ENCODE measurements at places on chromosomes 6 and 20.

- DNase-seq: no peak
Measured at GRCh38 chr6:3350252-3350796, 91.6 kb downstream of the PSMG4 start.

GRCh38 chr20:1533059-1533458 lies 24.4 kb downstream of the SIRPD start:
- no peak for DNase-seq

DNA sequence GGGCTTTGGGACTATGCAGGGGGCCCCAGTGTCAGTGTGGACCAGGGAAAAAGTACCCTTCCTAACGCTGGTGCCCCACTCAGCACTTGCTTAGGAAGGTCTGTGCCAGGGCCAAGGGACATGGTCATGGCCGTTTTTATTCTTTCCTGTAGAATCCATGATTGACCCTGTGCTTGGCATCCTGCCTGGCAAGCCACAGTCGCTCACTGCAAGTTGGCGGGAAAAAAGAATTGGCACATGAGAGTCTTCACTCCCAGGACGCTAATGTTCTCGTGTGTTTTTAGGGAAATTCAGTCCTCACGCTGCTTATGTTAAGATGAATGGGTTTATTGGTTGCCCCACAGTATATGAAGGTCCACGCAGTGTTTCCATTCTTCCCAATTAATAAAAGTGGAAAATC lies 253.4 kb downstream of the CDH4 start:
- DNase-seq: no peak

DNA sequence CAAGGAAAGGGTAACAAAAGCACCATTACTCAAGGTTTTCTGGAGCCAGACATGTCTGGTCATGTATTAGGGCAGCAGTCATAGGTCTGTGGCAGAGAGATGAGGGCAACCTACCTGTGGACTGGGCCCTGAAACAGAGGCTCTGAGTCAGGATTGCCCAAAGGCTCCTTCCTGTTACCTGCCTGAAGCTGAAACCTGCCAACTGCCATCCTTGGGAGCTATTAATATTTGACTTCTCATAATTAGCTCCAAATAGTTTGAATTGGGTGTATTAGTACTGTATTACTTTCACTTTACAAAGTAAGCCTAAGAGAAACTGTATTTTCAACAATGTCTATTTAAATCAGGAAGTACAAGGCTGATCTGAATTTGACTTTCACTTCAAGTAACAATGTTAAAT lies 72.0 kb upstream of the TBX18 start:
- DNase-seq: no peak

DNA sequence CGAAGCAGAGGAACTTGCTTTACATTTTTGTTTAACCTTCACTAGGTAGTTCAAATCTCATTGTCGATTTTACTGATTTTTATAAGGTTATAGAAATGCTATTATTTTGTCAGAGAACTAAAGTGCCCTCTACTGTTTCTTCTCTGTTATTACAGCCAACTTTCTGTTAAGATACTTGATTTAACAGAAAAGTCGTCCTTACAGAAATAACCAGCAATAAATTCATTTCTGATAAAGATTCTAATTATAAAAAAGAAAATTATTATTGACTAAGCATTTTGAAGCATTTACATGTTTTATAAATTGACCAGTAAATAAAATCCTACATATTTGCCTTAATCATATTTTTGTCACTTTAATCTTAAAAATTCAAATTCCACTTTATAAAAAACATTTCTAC lies 60.8 kb downstream of the OGFRL1 start:
- DNase-seq: peak; percentile 34

DNA sequence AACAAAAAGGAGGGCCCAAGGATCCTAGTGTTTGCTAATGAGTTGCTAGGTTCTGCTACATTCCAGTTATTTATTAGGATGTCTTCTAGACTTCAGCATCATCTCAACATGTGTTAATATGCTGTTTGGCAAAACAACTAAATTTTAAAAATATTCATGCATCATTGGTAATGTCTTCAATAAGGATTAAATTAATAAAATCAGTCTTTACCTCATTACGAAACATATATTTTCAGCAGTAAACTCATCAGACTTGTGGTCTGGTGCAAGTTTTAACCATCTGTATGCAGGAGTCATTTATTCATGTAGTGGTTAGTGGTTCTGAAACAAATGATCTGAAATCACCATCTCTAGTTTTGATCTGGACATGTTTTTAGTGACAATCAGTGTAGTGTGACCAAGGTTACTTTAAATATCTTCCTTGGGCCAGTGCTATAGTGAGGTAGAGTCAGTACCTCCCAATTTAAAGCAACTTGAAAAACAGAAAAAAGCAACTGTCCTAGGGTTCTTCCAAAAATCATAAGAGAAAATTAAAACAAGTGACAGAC lies 85.0 kb upstream of the KCNK16 start:
- DNase-seq: no peak

DNA sequence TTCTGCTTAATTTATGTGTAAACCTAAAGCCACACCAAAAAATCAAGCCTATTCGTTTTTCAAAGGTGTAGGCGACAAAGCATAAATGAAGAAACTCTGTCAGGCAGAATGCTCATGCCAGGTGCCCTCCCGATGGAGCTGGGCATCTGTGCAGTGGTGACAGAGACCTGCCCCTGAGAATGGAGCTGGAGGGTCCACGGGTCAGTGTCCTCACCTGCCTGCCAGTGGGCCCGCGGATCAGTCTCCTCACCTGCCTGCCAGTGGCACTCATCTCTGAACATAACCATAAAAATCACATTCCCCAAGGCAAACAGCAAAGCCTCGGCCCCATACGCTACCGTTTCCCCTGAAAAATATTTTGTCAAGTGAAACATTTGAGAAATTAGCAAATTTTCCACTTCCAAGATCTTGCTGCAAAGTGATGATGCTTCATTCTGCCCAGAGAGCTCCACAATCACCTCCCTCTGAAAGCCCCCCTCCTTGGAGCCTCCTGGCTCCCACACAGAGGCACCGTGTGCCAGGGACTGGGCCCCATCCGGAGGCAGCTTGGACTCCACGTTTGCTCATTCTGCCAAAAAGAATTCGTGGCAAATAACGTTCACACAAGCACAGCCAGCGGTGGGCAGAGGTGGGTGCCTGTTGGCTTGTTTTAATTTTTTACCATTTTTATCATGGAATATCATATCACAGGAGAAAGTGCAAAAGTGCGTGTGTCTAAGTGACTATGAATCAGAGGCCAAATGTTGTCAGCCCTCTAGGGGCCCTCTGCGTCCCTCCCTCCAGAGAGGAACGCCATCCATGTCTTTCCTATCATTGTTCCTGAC lies 88.8 kb downstream of the YTHDF1 start:
- no peak for DNase-seq

DNA sequence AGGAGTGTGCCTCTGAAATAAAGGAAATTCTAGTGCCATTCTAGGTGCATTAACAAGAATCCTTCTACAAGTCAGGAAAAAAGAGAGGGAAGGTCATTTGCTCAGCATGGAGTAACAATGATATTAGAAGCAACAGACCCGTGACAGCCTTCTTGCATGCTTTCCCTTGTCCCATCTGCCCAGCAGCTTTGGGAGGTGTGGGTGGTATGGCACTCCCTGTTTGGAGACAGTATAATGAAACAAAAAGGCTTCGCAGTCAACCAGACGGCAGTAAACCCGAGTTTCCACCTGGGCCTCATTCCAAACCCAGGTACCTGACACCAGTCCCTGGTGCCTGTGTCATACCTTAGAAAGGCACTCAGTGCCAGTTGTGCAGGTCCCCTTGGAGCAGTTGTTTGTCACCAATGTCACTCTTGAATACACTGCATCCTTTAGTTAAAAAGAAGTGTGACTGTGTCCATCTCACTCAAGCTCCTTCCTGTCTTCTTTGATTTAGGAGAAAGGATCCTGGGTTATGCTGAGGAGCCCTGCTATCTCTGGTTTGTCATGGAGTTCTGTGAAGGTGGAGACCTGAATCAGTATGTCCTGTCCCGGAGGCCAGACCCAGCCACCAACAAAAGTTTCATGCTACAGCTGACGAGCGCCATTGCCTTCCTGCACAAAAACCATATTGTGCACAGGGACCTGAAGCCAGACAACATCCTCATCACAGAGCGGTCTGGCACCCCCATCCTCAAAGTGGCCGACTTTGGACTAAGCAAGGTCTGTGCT lies 14.7 kb downstream of the STK35 start:
- DNase-seq: no peak

- DNase-seq: no peak
Measured at GRCh38 chr6:87333033-87333432, 4.0 kb upstream of the GJB7 start.

GRCh38 chr6:166617359-166617758 lies 9.7 kb downstream of the RPS6KA2 start:
- no peak for DNase-seq

- DNase-seq: no peak
Measured at GRCh38 chr6:113623129-113623528, 234.0 kb upstream of the MARCKS start.

DNA sequence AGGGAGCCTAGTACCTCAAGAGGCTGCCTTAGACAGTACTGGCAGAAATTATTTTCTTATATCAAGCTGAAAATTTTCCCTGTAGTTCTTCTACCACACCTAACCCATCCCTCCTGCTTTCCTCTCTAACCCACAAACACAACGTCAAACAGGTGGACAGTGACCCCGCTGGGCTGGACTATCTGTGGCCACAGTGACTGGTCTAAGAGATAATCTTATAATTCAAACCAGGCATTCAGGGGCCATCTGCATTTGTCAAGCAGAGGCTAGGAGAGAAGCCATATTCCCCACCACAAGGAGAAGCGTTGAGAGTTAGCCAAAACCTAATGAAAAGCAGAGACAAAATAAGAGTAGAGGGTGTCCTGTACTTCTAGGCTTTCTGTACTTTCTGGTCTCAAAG lies 8.2 kb downstream of the HDDC2 start:
- no peak for DNase-seq

DNA sequence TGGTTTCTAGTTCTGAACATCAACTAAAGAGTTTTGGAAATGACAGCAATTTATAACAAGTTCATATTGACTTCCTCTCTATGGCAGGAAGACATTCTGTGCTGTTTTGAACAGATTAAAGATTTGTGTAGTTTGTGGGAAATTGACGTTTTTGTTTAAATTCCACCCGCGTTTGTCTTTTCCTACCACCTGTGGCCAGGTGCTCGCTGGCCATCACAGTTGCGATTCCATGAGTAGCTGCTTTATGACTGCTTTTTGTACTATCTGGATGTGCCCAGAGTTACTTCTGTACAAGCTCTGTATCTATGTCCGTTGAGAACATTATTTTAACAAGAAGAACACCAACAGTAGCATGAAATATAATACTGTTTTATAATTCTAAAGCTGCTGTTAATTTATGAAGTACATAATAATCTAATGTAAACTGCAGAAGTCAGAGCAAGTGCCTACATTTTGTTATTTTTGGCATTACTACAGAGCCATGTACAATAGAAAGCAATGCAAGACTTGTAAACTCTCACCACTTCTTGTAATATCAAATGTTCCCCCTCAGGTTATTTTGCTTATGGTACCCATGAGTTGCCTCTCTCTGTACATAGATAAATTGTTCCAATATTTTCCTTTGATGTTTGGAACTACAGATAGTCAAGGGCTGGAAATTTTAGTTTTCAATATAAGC lies 33.5 kb downstream of the ZBTB2 start:
- no peak for DNase-seq

DNA sequence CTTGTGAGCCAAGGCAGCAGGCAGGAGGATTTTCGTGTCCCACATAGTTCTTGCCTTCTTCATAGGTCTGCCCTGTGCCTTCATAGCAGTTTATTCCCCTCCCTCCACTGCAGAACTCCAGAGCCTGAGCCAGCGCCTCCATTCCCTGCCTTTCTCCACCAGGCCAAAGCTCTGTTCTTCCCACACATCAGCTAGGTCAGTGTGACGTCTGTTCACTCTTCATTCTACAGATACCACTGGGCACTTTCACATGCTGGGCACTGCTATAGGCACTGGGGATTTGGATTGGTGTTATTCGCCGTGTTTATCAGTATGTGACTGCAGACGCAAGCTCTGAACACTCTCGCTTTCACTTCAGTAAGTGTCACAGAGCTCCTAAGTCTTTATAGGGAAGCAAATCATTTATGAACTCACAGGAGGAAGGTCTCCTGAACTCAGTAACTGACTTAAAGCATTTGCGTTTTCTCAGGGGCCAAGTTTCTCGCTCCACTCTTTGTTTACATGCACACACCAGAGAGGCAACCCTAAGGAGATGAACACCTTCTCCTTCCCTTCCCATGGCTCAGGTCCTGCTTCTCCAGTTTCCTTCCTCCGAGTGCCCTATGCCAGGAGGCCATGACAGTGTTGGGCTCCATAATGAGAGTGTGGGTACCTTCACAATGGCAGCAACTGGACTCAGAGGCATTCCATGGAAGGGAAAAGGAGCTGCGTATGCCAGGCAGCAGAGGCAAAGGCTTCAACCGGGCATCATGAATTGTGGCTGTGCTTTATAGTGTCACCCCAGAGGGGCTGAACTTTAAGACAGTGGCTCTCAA lies 6.3 kb upstream of the APMAP start:
- peak; percentile 34 for DNase-seq

DNA sequence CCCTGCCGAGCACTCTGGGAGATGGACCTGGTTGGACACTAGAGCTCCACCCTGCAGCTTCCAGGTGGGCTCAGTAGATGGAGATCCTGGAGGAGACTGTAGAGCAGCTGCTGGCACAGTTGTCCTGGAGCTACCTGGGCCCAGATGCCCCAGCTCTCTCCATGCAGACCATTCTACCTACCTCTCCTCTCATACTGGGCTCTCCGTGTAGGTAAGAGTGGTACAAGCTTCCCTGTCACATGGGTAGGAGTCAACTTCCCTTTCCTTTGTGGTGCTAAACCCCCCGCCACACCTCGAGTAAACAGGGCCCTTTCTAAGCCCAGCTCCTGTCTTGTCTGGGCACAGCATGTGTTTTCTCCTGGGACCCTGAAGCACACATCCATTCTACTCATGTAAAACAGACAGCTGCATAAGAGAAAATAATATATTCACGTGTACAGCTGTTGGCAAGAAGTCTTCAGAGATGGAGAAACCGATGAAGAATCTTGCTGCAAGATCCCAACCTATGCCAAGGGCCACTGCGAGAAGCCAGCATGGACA lies 108.1 kb upstream of the DUSP22 start:
- DNase-seq: no peak

- DNase-seq: no peak
Measured at GRCh38 chr20:44123251-44123650, 63.7 kb downstream of the JPH2 start.

GRCh38 chr6:165899611-165900010 lies 236.6 kb upstream of the PDE10A start:
- no peak for DNase-seq

GRCh38 chr20:14879020-14879697 lies 541.7 kb upstream of the FLRT3 start:
- no peak for DNase-seq

DNA sequence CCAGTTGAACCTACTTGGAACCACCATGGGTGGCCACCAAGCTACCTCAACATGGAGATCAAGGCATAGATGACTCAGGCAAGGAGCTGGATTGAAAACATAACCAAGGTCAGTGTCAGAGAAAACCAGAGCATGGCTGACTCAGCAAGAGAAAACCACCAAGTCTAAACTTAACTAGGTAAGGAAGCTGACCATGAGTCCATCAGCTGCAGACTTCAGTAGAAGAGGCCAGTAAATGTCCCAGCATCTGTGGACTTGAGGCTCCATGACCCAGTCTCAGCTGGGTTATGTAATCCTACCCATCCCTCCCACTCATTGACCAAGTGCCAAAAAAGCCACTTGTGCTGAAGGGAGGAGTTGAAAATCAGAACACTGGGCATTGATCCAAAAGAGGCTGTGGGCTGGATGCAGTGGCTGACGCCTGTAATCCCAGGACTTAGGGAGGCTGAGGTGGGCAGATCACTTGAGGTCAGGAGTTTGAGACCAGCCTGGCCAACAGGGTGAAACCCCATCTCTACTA lies 93.7 kb upstream of the CBLN4 start:
- no peak for DNase-seq

Measured in hematopoietic multipotent progenitor cell treated with erythropoietin and hydrocortisone succinate and interleukin-3 and kit ligand, for 15 days (in vitro differentiated cells).